ENCODE measurements at places on chromosomes 13 and 19. TPM values are rescaled to one million over a fixed set of nuclear protein-coding genes. Genes with fewer than 3 reads are reported as not detected.

DNA sequence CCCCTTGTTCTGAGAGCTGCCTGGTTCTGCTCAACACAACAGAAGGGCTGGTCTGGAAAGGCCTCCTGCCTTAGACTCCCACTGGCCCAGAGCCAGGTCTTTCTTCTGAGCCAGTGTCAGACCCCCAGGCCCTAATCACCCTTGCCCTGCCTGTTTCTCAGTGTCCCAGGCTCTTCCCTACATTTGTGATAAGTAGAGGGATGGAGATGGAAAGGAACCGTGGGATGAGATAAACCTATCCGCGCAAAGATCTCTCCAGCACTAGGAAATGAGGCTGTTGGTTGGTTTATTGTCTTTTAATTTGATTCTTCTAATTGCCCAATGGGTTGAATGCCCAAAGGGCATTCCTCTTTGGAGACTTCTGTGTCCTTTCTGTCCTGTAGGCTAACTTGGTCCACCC lies 470.0 kb downstream of the TSHZ3 start:
- H3K27ac ChIP-seq = no peak overlapping the region
- no peak overlapping the region for H3K4me3 ChIP-seq
- H3K36me3 ChIP-seq = no peaks in the 10 kb centered on the region
- H3K4me1 ChIP-seq = no peaks in the 10 kb centered on the region

DNA sequence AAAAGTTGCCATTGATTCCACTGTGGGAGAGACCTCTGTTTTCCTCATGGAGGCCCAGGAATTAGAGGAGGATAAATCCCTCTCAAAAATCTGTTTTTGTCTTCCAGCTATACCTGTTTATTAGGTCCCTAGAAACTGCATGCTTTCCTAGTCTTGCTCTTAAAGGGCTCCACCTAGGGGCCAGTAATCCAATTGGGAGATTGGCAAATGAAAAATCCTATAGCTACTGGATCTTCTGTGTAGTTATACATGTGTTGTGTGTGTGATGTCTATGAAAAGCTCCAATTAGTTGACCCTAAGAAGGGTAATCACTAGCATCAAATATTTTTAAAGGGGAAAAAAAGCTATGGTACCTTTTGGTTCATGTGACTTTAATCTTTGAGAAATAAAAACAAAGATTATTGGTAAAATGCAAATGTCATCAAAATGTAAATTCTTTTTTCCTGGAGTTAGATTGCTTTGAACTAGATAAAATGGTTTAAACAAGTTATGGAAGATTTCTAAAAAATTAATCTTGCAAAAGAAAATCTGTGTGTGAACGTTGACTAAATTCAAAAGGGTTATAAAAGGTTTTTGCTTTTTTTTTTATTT lies 63.4 kb upstream of the C1QTNF9B start:
- no peaks in the 10 kb centered on the region for H3K27me3 ChIP-seq
- DNase-seq = no peak
- H3K27ac ChIP-seq = no peak overlapping the region
- H3K36me3 ChIP-seq = no peaks in the 10 kb centered on the region
- no peaks in the 10 kb centered on the region for H3K4me1 ChIP-seq

DNA sequence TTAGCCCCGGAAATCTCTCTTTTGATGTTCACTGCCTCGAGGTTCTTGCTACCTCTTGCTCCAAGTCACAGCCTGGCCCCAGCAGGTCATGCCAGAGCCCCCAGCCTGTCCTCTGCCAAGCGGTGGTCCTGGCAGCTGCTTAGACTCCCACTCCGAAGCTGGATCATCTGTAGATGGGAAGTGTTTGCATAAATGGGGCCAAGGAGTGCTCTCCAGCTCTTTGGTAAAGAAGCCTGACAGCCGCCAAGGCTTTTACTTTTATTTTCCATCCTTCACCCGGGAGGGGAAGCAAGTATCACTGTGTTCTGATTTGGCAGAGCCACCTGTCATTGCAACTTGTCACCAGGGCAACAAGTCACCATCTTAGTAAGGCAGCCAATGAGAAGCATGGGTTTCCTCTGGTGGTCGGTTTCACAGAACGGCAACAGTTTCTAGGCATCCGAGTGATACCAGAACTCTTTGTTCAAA lies 10.6 kb upstream of the RETN start:
- no peaks in the 10 kb centered on the region for H3K36me3 ChIP-seq
- no peaks in the 10 kb centered on the region for H3K27me3 ChIP-seq
- peaks cover 17% of the 10 kb centered on the region for H3K4me1 ChIP-seq
- DNase-seq = peak; percentile 50
- H3K27ac ChIP-seq = peak overlapping the region; percentile 36

GRCh38 chr13:33053397-33054066 lies 37.3 kb downstream of the KL start:
- H3K27me3 ChIP-seq = no peaks in the 10 kb centered on the region
- no peaks in the 10 kb centered on the region for H3K36me3 ChIP-seq
- H3K4me1 ChIP-seq = no peaks in the 10 kb centered on the region
- no peak overlapping the region for H3K4me3 ChIP-seq

DNA sequence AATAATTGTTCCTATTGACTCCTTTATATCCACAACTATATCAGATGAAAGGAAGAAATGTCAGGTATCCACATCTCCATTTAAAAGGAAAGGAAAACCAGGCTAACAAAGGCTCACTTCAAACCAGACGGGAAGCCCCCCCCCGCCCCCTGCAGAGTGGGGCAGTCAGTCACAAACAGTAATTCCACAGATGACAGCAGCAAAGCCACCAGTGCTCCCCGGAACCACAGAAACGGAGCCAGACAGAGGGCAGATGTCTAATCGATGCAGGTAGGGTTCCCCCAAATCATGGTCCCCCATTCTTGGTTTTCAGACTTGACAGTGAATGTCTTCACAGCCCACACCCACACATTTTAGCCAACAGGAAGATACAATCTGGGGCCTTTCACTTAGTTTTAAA lies 100.8 kb downstream of the STK24 start:
- no peaks in the 10 kb centered on the region for H3K27me3 ChIP-seq
- no peak overlapping the region for H3K4me3 ChIP-seq
- H3K36me3 ChIP-seq = peaks cover 34% of the 10 kb centered on the region
- DNase-seq = no peak
- H3K27ac ChIP-seq = peak overlapping the region; percentile 78
- peaks cover 54% of the 10 kb centered on the region for H3K4me1 ChIP-seq

The MYO16 gene
- total RNA-seq = 14.9 TPM

The RASGRP4 gene
- total RNA-seq = not detected

The LRRC8E gene
- not detected for total RNA-seq

DNA sequence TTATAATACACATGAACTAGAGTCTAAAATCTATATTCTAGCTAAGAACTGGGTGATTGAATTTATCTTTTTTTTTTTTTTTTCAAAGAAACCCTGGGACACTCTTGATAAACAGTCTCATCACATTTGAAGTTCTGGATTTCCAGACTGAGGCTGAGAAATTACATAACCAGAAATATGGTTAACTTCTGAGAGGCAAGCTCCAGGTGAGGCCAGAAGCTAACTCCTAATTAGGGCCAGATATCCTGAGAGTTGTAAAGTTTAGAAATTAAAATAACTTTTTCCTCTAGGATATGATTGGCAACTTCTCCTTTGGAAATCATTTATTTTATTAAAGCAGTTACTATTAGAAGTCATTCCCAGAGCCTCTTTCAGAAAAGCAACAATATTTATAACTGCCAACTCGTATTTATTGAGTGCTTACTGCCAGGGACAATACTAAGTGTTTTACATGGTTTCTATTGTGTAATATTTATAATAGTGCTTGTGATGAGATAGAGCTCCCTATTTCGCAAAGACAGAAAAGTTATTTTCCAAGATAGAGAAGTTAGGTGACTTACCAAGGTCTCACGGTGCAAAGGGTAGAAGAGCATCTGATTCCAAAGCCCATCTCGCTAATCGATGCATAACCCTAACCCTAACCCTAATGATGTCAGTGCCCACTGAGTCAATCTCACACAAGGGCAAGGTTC lies 187.7 kb downstream of the DCT start:
- H3K4me3 ChIP-seq = no peak overlapping the region
- H3K27me3 ChIP-seq = no peaks in the 10 kb centered on the region
- H3K27ac ChIP-seq = no peak overlapping the region
- H3K4me1 ChIP-seq = no peaks in the 10 kb centered on the region
- H3K36me3 ChIP-seq = no peaks in the 10 kb centered on the region
- no peak for DNase-seq

DNA sequence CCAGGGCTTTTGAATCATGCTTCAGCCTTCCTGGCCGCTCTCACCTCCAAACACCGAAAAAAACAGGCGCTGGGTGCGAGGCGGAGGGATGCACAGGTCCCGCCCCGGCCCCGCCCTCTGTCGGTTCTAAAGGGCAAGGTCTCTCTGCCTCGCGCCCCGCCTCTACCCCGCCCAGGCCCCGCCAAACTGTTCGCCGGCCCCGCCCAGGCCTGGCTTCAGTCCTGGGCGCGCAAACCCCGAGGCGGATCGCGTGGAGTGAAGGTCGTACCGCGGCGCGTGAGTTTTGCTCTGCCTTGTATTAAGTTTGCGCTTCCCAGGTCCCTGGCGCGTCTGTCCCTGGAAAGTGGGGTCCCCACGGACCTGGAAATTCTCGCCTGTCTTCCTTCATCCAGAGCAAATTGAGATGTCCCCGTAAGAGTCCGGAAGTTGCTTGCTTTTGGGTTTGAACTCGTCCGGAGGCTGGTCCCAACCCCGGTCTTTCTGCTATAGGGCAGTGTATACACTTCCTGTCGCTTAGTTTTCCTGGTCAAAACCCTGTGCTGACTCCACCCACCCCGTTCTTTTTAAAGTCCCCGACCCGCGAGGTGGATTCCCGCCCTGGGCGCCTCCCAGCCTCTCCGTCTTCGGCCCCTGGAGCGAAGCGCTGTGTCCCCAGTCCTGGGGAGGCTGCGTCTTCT lies 8.4 kb downstream of the ZNF808 start:
- H3K27ac ChIP-seq = peak overlapping the region; percentile 80
- peak; percentile 93 for DNase-seq
- H3K4me1 ChIP-seq = peaks cover 12% of the 10 kb centered on the region
- H3K27me3 ChIP-seq = no peaks in the 10 kb centered on the region
- peak overlapping the region; percentile 90 for H3K4me3 ChIP-seq

- H3K36me3 ChIP-seq = no peaks in the 10 kb centered on the region
- no peaks in the 10 kb centered on the region for H3K27me3 ChIP-seq
- no peak overlapping the region for H3K27ac ChIP-seq
- no peaks in the 10 kb centered on the region for H3K4me1 ChIP-seq
- H3K4me3 ChIP-seq = no peak overlapping the region
- DNase-seq = no peak
Observed at GRCh38 chr13:89541091-89542030, 1806.1 kb upstream of the MIR17HG start.

The ARHGEF1 gene
- 992 TPM for total RNA-seq

DNA sequence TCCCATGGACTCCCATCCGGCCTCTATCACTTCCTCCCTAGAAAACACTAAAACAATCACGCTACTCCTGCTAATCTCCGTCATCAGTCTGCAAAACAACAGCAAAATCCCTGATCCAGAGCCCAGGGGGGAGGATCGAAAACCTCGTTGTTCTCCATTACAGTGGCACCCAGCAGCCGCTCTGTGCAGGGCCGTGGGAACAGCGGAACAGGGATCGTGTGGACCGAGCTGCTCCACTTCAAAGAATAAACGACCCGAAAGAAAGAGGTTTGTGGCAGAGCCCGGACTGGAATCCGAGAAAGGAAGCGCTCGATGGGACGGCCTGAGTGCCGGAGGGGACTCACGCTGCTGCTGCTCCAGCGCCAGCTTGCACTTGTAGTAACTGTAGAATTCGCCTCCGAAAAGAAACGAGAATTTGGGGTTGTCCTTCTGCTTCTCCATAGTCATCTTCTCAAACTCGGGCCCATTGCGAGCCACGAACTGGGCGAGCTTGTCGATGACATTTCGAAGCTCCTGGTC lies 652 bp downstream of the CHERP start:
- peaks cover 4% of the 10 kb centered on the region for H3K36me3 ChIP-seq
- no peak for DNase-seq
- H3K27me3 ChIP-seq = no peaks in the 10 kb centered on the region

The AXL gene
- total RNA-seq = not detected

The FLT3LG gene
- 115 TPM for total RNA-seq

- H3K36me3 ChIP-seq = no peaks in the 10 kb centered on the region
- DNase-seq = no peak
- H3K27me3 ChIP-seq = no peaks in the 10 kb centered on the region
- no peaks in the 10 kb centered on the region for H3K4me1 ChIP-seq
Observed at GRCh38 chr13:92807353-92807752, 419.3 kb upstream of the GPC6 start.

DNA sequence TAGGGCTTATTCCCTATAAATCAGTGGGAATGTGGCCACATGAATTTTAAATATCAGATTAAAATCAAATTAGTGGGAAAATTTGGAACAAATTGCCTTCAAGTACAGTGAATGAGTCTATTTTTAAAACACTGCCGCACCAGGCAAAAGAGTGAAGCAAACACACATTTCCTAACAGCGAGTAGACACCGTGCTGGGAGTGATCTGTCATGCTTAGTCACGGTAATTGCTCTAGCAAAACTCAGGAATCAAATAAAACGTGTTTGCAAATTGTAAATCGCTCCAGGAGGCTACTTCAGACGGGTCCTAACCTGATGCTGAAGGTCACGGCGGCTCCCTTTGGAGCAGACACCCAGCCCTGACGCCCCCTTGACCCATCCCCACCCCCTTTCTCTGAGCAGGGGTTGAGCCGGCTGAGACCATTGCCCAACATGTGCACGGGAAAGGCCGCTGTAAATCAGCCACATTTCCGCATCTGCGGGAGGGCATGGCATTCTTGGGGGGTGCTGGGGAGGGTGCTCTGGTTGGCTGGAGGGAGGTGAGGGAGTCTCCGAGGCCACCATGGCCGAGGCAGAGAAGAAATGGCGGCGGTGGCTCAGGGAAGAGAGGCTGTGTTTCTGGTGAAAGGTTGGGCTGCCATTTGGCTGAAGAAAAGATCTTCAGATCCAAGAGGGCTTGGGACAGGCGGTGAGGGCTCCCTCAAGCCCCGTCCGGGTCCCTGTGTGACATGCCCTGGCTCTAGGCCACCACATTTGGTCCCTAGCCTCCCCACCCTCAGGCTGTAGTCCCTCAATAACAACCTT lies 8.9 kb downstream of the CEBPA start:
- no peaks in the 10 kb centered on the region for H3K27me3 ChIP-seq
- no peaks in the 10 kb centered on the region for H3K4me1 ChIP-seq
- H3K4me3 ChIP-seq = no peak overlapping the region
- no peaks in the 10 kb centered on the region for H3K36me3 ChIP-seq
- DNase-seq = no peak
- H3K27ac ChIP-seq = no peak overlapping the region

The MEX3D gene
- 4.5 TPM for total RNA-seq

The PIK3R2 gene
- total RNA-seq = 18.1 TPM

The ZFP36 gene
- total RNA-seq = 151 TPM

The FGF14 gene
- total RNA-seq = 0.33 TPM

- no peak overlapping the region for H3K4me3 ChIP-seq
- H3K27ac ChIP-seq = no peak overlapping the region
- H3K27me3 ChIP-seq = no peaks in the 10 kb centered on the region
- no peaks in the 10 kb centered on the region for H3K36me3 ChIP-seq
- no peaks in the 10 kb centered on the region for H3K4me1 ChIP-seq
- DNase-seq = peak; percentile 44
Observed at GRCh38 chr13:39616087-39616694, 13.2 kb upstream of the LHFPL6 start.
